ENCODE measurements at places on chromosomes 16 and 17.

- DNase-seq: no peak
Measured at GRCh38 chr17:49748223-49748622, 15.7 kb downstream of the FAM117A start.

DNA sequence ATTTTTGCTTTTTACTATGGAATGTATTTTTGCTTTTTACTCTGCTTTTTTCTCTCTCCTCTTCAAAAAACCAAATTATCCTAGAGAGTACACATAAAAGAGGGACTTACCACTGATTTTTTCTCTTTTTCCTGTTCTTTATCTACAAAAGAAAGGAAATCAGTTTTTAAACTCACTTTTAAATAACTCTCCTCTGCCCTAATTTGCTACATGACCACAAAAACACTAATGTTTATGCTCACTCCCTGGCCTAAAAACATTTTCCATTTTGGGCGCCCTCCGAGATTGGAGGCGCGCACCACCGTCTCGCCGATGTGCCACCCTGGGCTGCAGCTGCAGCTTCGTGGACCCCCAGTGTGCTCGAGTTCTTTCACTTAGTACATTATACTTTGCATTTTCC is 1.1 kb downstream of the TK2 start:
- DNase-seq: no peak

DNA sequence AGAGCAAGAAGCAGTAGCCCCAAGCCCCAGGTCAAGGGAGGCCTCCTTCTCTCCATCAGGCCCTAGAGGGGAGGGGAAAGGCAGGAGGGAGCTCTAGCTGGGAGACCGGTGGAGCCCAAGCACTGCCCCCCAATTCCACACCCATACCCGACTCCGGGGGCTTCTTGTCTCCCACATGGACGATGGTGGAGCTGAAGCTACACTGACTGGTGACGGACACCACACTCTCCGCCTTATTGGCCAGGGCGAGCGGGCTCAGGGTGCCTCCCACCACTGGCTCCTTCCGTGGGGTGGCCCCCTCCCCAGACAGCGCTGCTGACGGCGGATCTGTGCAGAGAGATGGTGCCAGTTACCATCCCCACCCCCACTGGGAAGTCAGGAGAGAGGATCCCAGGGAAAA is 6.4 kb downstream of the PER1 start:
- DNase-seq: no peak

DNA sequence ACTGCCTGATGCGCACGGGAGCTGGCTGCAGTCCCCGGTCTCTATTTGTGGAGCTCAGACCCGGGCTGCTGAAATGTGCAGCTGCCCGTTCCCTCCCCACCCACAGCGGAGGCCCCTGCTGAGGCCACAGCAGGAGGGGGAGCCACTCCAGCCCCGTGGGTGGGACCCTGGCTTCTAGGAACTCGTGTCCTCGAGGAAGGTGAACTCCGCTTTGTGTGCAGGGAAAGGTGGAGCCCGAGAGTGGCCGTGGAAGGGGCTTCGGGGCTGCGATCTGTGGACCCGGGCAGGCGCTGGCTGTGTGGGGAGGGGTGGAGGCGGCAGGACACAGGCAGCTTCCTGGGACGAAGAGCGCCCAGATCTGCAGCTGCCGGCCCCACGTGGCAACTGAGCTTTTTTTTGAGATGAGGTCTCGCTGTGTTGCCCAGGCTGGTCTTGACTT is 2.9 kb downstream of the CCDC154 start:
- no peak for DNase-seq

DNA sequence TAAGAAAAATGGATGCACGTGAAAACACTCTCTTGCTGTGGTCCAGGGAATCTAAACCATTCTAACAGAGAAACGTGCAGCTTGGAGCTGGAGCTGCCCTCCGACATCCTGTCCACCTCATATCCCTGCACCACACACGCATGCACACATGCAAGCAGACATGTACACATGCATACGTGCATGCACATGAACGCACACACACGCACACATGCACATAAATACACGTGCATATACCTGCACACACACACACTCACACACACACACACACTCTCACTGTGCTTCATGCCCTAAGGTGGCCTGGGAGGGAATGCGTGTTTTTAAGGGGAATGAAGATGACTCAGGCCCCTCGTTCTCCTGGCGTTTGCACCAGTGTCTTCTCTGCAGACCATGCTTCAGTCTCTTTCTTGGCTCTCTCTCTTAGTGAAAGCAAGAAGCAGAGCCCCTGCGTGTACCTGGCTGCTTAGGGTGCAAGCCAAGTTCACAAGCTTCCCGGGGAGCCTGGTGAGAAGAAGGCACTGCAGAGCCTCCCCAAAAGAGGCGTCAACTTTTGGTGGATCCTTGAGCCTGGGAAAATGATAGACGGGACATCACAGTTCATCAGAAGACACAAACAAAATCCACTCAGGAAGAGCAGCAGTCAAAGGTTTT is 72.8 kb downstream of the GOSR1 start:
- no peak for DNase-seq

DNA sequence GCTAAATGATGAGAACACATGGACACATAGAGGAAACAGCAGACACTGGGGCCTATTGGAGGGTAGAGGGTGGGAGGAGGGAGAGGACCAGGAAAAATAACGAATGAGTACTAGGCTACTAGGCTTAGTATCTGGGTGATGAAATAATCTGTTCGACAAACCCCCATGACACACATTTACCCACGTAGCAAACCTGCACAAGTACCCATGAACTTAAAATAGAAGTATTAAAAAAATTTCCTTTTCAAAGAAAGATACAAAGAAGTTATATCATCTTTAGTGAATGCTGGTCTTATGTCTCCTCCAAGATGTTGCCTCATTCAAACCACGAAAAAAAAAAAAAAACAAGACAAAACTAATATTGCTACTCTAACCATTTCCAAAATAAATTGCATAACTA is 31.7 kb downstream of the MBTD1 start:
- no peak for DNase-seq

DNA sequence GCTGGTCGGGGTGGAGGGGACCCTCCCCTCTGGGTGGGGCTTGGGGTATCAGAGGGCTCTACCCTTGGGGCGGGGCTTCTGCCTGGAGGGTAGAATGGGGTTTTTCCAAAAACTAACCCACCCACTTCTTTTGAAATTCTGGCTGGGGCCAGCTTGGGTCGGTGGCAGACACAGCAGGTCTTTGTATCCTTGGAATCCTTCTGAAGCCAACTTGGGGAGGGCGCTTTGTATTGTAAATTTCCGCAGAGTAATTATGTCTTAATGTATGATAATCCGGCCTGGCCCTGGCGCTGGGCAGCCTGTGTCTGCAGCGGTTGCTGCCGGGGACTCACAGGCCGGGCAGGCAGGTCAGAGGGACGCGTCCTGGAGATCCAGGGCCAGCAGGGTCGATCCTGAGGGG is 33.9 kb upstream of the GSE1 start:
- no peak for DNase-seq

DNA sequence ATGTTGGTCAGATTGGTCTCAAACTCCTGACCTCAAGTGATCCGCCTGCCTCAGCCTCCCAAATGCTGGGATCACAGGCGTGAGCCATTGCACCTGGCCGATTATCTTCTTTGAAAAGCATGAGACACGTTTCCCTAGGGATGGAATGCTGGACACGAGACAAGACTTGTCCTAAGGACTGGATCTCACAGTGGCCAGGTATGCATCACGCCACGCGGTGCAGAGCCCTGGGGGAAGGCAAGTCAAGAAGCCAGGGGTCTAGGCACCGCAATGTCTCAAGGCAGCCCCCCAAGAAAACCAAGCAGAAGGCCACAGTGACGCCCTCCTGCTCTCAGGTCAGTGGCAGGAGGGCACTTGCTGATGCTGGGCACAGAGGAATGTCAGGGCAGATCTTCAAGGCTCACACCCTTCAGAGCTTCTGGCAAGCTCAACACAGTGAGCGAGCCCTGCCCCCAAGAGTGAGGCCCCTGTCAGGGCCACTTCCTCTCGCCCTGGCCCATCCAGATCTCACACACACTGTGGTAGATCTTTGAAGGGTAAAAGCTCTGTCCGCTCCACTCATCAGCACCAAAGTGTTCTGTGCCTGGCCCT is 134.7 kb downstream of the ZNF778 start:
- no peak for DNase-seq

DNA sequence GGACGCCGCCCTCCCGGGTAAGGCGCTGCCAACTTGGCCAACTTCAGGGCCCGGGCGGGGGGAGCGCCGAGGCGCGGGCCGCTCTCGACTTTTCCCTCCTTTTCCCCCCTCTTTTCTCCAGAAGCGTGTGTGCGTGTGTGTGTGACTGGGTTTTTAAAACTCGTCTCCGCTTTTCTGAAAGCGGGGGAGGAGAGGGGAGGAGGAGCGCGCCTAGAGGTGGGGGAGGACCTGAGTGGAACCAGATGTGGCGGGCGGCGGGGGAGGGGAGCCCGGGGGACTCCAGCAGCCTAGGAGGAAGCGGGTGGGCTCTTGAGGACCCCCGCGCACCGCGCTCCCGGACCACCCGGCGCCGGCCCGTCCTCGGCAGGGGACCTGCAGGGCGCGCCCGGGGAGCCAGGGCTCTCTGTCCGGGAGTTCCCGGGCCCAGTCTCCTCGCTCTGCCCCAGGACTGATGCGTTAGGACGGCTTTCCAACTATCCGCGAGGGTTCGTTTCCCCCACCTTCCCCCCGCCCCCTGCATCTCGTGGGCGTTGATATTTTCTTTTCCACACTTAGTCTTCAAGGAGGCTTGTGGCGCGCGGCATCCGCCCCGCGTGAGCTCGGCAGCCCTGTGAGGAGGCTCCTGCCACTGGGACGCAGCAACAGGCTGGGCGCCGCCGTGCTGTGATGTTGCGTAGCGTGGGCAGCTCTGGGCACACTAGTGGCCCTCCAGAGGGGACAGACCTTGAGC is 599 bp downstream of the MRC2 start:
- peak; percentile 37 for DNase-seq

- DNase-seq: no peak
Measured at GRCh38 chr17:2631211-2631610, 37.8 kb downstream of the PAFAH1B1 start.

DNA sequence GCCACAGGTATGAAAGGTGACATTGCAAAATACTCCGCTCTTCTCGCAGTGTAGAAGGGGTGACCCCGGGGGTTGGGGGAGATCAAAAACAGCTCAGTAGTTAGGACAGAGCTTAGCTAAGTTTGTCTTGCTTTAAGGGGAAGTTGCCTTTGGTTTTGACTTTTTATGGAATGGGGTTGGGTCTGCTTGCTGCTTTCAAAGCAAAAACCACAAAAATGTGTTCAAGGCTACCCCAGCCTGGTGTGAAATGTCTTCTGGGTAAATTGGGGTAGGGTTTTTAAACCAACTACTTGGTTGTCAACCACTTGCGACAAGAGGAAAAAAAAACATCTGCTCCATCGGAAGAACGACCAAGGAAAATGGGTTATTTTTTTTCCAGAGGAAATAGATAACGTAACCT is 6.2 kb downstream of the FUS start:
- DNase-seq: no peak

GRCh38 chr17:66469088-66469442 is 166.7 kb downstream of the PRKCA start:
- DNase-seq: no peak

- DNase-seq: peak; percentile 44
Measured at GRCh38 chr16:88527186-88527936, 42.8 kb upstream of the ZC3H18 start.

- peak; percentile 98 for DNase-seq
Measured at GRCh38 chr16:87145181-87146176, 171.7 kb downstream of the C16orf95 start.

DNA sequence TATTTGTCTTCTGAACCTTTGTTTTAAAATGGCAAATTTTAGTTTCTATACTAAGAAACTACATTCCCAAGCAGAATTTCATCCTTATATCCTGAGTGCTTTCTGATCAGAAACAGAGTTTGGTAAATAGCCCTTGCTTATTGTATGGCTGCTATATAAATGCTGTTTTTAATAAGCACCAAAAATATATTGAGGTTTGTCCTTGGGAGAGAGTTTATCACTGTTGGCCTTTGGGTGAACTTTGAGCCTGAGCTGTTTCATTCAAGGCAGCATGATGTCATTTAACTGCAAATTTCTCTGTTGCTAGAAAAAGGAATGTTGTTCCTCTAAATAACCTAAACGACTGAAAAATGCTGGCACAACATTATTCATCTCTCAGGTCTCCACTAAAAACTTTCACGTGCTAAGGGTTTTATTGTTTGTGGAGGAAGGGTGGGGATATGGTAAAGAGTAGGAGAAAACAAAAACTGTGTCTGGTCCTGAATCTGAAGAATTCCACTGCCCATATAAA is 334.3 kb upstream of the TBX2 start:
- DNase-seq: peak; percentile 45

- DNase-seq: no peak
Measured at GRCh38 chr16:77387815-77388209, 47.0 kb downstream of the ADAMTS18 start.

GRCh38 chr16:80743772-80744171 is 60.6 kb downstream of the CDYL2 start:
- DNase-seq: no peak

DNA sequence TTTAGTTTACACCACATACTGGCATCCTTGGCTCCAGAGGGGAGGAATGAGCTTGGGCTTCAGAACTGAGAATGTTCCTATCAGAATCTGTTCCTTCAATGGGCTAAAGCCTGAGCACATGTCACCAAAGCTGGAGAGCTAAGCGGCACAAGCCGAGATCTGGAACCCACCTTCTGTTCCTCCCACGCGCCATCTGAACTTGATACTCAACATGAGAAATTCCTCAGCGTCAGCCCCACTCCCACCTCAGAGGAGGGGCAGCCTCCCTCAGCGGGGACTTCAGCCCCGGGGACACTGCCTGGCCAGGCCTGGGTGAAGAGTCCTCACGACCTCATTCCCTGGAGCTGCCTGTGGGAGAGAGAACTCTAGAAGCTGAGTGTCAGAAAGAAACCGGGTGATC is 22.8 kb upstream of the SLC47A1 start:
- DNase-seq: no peak

- peak; percentile 65 for DNase-seq
Measured at GRCh38 chr16:8173111-8173644, 417.1 kb downstream of the TMEM114 start.

DNA sequence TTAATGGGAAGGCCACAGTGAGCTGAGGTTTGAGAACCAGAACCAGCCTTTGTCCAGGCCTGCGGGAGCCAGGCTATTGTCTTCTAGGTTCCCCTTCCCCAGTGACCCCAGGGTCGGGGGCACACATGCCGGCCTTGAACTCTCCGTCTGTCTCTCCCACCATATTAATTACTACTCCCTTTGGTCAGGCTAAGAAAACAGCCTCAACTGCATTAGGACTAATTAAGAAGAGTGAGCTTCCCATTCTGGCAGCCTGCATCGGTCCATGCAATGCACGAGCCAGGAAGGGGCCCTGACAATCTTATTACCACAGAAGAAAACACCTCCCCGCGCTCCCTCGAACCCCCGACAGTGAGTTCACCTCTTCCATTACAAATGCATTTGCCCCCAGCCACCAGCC is 380.2 kb upstream of the ZFHX3 start:
- DNase-seq: no peak

GRCh38 chr17:39979016-39979670 is 1.5 kb upstream of the PSMD3 start:
- peak; percentile 80 for DNase-seq

DNA sequence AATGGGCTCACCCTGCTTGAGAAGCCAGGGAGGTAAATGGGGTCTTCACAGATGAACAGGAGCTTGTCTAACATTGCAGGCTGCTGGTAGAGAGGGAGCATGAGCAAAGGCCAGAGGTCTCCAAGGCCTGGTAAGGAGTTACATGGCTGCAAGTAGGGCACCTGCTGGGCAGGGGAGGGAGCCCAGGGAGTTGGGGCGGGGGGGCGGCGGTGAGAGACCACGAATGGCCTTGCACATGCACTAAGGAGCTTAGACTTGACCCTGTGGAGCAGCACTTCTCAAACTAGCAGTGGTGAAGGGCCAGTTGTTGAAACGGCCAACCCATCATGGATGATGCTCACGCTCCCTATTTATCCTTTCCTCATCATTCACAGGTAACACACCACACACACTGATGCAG is 38.4 kb downstream of the ERN1 start:
- DNase-seq: no peak

Data from A172 (cell line).